ENCODE measurements at places on chromosomes 2 and 18.

- DNase-seq: no peak
Measured at GRCh38 chr2:43541165-43541564, 54.7 kb downstream of the THADA start.

DNA sequence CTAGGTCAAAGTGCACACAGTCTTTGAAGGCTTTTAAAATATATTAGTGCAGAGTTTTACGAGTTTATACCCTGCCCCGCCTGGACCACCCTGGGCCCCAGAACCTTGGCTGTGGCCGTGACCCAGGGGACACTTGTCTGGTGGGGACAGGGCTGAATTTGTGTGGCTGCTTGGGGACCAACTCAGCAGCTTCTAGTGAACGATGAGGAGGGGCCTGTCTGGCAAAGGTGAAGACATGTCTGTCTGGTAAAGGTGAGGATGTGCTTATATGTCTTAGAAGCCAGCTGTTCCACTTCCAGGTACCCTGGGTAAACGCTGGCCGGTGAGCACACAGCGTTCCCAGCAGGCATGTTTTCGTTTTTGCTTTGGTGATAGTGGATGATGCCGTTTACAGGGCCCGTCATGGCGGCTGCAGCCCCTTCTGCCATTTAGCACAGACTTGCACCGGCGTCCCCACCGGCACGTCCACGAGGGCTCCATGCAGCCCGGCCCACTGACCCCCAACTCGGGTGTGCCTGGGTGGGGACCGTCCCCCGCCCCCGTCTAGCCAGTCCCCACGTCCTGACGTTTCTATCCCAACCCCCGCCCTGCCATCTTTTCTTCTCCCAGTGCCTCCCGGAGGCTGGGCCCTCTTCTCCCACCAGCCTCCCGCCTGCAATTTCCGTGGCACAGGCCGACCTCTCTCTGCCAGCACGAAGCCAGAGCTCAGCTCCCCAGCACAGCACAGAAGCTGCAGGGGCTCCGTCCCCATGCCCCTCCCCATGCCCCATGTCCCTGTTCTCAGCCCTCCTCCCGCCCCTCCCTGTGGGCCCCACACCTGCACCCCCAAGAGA is 67.8 kb downstream of the SLC66A2 start:
- no peak for DNase-seq

DNA sequence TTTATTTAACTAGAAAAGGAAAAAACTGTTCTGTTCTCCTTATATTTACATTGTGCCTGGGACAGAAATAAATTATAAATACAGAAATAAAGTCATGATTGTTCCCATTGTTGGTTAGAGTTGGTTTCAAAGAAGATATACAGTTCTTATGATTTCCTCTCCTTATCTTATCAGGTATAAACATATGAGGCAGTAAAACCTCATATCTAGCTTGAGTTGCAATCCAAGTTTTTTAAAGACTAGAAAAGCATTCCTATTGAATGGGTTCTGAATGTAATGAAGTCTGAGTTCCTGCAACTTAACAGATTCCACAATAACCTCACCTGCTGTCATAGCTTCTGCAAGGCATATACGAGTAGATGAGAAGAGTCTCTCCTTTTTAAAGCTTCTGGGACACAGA is 114.7 kb upstream of the CAVIN2 start:
- no peak for DNase-seq

DNA sequence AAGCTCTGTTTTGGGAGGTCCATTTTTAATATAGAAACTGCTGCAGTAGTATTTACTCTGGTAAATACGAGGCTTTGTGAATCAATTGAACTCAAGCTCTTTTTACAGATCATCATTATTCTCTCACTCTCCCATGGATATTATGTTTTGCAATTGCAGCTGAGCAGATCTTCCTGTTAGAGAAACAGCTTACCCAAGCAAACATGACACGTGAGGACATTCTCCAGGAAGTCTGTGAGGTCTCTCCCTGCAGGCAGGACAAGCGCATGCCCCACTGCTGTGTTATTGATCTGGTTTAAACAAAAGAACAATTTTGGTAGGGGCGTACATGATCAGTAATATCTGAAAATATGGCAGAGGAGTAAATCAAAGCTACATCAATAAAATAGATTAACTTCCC is 72.1 kb downstream of the COL6A3 start:
- DNase-seq: no peak

GRCh38 chr2:9629222-9630116 is 1.3 kb downstream of the YWHAQ start:
- no peak for DNase-seq

- DNase-seq: no peak
Measured at GRCh38 chr18:25724121-25724520, 366.3 kb downstream of the SS18 start.

DNA sequence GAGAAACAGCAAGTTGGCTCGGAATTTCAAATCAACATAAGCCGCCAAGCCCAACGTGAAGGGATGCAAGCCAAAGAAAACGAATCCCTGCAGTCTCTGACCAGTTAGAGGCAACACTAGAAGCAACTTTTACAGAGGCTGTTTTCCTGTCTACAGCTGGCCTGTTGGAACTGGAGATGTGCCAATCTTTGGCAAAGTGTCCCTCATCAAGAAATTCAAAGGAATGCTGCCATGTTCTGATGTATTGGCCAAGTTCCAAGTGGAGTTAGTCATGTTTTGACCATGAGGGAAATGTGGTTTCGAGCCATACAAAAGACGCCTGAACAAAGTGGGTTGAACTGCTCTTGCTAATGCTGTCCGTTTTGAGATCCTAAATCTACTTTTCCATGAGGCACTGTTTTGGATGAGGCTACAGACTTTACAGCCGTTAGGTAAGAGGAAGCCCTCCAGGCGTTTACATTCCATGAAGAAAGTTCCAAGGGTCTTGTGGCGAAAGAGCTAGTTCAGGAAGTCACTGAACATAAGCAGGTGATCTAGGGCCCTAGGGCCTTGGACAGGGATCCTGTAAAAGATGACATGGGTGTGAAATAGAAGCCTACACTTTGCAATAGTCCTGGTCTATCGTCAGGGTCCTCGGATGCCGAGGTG is 140.7 kb upstream of the PXDN start:
- no peak for DNase-seq

DNA sequence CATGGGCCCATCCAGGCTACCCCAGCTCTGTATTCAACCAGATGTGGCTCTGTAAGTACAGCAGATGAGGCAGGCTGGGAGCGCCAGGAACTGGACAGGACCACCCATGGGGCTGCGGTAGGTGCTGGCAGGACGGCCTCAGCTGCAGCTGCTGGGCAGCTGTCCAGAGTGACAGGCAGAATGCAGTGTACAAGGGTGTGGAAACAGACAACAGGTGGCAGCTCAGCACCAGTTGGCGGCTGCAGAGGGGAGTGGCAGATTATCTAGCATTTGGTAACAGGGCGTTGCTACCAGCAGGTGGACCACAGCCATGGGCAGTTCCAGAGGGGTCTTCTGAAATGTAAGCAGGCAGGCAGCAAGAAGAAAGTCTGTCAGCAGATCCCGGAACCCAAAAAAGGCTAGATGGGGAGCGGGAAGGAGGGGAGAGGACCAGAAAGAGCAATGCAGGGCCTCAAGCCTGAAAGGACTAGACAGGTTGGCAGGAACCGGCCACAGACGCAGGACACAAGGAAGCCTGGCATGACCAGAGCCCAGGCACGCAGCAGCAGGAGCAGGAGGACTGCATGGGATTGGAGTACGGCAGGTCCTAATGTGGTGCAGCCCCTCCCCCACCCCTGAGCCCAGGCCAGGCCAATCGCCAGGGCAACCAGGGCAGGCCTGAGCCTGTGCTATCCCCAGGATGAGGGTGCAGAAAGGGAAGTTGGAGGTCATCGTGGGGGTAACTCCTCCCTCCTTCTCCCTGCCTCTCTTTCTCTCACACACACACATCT is 24.7 kb downstream of the PKDCC start:
- no peak for DNase-seq

DNA sequence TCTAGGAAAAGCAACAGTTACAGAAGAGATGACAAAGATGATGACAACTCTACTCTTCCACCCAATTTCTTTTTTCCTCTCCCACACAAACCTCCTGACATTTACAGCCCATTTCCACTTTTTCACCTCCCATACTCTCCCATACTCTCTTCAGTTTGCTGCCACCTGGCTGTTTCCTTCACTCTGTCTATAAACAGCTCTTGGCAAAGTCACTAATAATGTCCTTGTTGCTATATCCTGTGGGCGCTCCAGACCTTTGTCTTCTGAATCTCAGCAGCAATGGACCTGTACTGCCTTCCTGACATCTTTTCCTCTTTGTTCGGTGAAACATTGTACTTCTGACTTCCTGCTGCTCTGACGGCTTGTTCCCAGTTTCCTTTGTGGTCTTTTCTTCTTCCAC is 60.7 kb upstream of the CAVIN2 start:
- DNase-seq: no peak

- DNase-seq: peak; percentile 21
Measured at GRCh38 chr2:176553685-176554100, 284.5 kb downstream of the MTX2 start.

Data from stimulated activated CD4-positive, alpha-beta T cell treated with anti-CD3 and anti-CD28 coated beads, Interleukin-4, amount 100 ng/mL, for 24 hours (primary cell).